ENCODE measurements at places on chromosomes 4 and X. TPM values are rescaled to one million over a fixed set of nuclear protein-coding genes. Genes with fewer than 3 reads are reported as not detected.

The HNRNPH2 gene
- total RNA-seq, result 29.7 TPM

DNA sequence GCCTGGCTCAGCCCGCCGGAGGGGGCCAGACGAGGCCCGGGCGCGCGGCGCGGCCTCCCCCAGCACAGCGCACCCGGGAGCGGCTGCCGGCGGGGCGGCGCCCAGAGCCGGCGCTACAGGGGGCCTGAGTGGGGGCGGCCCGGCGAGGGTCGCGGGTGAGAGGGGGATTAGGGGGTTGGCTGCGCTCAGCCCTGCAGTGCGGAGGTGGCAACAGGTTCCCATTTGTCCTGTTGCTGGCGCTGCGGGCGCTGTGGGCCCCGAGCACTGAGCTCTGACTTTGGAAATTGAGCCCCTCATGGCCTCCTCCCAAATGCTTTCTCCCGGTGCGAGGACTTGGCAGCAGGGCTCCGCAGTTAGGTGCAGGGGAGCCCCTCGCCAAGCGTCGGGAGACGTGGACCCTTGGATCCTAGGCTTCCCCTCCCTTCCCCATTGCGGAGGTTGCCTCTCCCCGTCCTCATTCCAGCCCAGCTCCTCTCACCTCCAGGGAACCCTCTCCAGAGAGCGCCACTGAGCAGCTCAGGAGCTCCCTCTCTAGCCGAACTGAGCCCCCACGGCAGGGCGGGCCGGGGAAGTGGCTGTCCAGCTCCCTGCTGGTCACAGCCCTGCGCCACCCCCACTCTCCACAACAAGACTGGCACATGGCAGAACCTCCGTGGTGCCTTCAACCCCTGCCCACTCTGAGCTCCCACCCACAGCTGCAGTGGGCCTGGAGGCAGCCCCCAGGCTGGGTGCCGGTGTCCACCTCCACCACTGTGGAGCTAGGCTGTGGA, 2.5 kb upstream of the DUSP9 start:
- peak; percentile 68 for DNase-seq

DNA sequence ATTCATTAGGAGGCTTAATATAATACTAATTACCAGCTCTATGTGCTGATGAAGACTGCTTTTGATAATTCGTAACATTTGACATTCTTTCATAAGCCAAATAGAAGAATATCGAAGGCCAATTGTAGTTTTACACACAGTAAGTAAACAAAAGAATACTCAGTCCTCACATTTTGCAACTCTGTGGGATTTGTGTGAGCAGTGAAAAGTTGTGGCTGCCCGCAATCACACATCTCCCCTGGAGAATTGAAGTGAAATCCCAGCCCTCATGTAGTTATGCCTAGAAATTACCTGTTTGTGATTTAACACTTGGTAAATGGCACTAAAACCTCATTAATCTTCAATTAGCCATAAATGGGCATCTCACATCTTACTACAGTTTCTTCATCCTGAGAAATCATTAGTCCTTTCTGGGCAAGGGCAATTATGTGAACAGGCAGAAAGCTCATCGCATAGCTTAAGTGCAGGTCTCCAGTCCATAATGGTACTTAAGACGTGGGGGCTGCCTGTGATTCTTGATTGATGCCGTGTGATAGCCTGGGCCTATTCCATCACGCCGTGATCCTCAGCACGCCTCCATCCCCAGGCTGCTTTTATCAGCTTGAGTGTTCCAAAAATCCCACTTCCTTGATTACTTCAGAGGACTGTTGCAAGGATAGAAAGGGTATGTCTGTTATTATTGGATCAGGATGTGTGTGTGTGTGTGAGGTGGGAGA, 97.9 kb upstream of the METTL14 start:
- no peak for DNase-seq

The TCEAL1 gene
- 8.3 TPM for total RNA-seq

The GAGE12D gene
- total RNA-seq, result not detected

- no peak for DNase-seq
Observed at GRCh38 chrX:70421618-70422017, 1.5 kb upstream of the GDPD2 start.

GRCh38 chr4:1241466-1241935, 7.4 kb downstream of the CTBP1 start:
- no peak for DNase-seq

The TASL gene
- 1.3 TPM for total RNA-seq

GRCh38 chr4:73181231-73181630, 77.4 kb downstream of the ANKRD17 start:
- DNase-seq, result no peak

The TMEM164 gene
- total RNA-seq, result 18.5 TPM

All from pancreas (tissue), 10 donors.